Stimulated activated CD4-positive, alpha-beta T cell treated with anti-CD3 and anti-CD28 coated beads, Interleukin-1b, Interleukin-23, amount 100 ng/mL, for 1 hour (primary cell): ENCODE measurements at places on chromosomes 6 and 20.

DNA sequence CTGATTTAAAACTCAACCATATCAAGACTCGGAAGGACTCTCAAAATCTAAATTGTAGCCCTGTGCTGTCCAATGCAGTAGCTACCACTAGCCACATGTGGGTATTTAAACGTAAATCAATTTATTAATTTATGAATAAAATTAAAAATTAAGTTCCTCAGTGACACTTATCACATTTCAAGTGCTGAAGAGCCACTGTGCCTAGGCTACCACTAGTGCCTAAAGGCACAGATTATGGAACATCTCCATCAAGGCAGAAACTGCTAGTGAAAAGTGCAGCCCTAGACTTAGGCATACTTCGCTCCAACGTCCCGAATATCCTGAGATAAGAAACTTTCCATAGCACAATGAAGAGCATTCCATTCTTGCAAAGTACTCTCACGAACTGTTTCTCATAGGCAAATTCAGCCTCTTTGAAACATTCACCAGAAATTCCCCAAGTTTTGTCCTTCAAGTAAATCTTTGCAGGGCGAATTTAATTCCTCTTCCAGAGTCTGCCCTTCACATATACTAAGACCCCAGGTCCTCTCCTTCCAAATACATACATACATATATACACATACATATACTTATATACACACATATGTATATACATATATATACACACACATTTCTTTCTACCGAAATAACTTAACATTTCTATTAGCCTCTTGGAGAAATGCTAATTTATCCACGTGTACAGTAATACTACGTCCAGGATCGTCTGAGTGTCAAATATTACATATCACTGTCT lies 1.3 kb downstream of the SUPT3H start:
- DNase-seq, result no peak

- no peak for DNase-seq
Observed at GRCh38 chr20:2408111-2408510, 27.4 kb downstream of the TGM6 start.

- DNase-seq, result no peak
Observed at GRCh38 chr6:35993150-35993549, 31.3 kb downstream of the SLC26A8 start.

- DNase-seq, result no peak
Observed at GRCh38 chr20:22217712-22218352, 366.5 kb downstream of the FOXA2 start.

GRCh38 chr20:40148886-40149285 lies 540.1 kb downstream of the MAFB start:
- DNase-seq, result no peak

GRCh38 chr6:116330511-116330910 lies 40.2 kb upstream of the DSE start:
- no peak for DNase-seq

DNA sequence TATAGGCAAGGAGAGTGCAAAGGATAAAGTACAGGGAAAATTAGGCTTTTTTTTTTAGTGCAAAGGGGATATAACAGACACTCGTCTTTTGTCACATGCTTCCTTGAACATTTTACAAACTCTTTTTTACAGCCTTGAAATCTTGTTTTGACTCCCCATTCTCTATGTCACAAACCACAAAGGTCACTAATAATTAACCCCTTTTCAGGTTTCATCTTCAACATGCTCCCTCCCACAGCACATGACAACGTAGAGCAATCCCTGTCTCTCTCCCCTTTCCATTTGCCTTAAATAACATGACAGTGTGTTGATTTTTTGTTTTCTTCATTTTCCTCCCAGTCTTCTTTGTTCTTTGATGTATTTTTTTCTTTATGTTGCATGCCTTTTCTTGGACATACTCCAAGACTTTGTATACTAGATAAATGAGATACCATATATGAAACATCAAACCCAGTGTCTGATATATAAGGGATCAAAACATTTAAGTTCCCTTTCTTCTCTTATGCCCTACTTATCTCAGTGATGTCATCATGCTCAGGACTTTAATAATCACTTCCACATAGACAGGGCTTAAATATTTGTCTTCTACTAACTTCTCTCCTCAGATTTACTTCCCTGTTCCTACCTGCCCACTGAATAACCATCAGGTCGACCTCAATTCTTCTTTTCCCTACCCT lies 378.7 kb upstream of the HSF2 start:
- DNase-seq, result no peak

DNA sequence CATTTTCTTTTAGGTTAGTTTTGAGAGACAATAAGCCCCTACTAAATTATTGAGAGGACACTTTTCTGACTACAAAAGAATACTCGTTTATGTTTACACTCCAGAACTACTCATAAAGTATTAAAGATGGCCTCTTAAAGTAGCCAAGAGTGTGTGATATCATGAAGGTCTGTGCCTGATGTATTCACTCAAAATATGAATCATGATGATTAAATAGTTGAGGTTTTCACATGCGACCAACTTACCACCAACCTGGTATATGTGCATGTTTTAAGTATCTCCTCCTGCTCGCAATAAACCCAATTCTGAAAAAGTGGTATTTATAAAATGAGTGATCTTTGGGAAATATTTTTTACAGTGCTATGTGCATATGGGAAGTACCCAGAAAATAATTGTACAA lies 43.9 kb downstream of the IL20RA start:
- DNase-seq, result no peak

GRCh38 chr6:156427345-156427744 lies 349.8 kb upstream of the ARID1B start:
- no peak for DNase-seq

GRCh38 chr6:122276637-122277036 lies 122.8 kb upstream of the HSF2 start:
- no peak for DNase-seq

- DNase-seq, result no peak
Observed at GRCh38 chr6:8382434-8382833, 52.9 kb downstream of the SLC35B3 start.

GRCh38 chr6:121479486-121480098 lies 44.1 kb downstream of the GJA1 start:
- no peak for DNase-seq
